ENCODE measurements at places on chromosomes 13 and 19.

GRCh38 chr19:7638802-7639465, 2.0 kb downstream of the STXBP2 start:
- no peak for DNase-seq

GRCh38 chr13:80386002-80386401, 45.1 kb upstream of the SPRY2 start:
- no peak for DNase-seq

DNA sequence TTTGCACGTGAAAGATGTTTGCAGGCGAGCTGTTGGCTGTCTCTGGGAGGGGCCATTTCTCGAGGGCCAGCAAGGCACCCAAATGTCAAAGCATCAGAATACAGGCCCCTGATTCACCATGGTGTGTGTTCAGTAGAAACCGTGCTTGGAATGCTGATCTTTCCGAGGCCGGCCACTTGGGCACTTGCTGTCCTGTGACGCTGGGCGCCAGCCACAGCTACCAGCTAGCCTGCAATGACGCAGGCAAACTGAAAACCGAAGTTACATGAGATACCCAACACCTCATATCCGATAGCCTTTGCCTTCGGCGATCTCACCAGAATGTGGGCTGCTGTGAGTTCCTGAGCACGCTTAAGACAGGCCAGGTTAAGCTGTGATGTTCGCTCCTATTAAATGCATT, 12.0 kb downstream of the THOP1 start:
- DNase-seq = no peak

GRCh38 chr19:39074205-39074692, 9.9 kb upstream of the ACP7 start:
- DNase-seq = no peak

DNA sequence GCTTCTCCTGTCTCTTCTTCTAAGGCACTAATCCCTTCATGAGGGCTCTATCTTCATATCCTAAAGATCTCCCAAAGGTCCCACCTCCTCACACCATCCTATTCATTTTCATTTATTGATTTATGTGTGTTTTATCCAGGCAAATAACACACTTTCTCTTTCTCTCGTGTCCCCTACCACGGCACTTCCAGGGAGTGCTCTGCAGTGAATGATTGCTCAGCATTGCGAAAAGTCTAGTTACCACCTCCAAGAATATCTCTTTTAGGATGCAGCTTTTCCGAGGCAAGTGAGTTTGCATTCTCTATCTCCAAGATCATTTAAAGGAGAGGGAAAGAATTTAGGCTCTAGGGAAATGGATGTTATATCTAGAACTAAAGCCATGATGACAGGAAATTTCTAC, 101.7 kb downstream of the MIPEP start:
- DNase-seq = no peak

DNA sequence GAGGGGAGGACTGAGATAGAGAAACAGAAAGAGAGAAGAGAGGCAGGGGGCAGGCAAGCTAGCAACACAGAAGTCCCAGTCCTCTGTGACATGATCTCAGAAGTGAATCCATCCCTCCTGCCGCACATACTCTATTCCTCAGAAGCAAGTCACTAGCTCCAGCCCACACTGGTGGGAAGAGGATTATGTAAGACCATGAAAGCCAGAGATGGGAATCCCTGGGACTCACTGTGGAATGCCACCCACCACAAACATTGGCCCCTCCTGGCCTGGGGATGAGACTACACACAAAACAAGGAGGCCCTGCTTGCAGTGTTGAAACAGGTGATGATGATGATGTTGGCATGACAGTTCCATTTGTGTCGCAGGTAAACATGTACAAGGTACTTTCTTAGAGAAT, 419.9 kb downstream of the IRS2 start:
- DNase-seq = no peak

DNA sequence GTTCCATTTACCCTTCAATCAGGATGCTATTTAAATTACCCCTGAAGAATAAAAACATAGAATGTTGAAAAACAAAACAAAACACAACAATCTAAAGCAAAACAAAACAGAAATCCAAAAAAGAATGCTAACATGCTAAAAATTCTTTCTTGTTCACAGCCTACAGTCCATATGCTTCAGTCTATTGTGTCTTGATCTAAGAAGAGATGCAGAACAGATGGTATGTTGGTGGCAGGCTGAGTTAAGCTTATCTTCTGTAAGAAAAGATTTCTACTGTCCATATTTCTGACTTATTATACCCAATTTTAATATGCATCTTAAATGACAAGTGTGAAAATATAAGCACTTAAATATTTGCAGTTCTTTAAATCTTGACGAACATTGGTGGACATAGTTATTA, 356.1 kb upstream of the SLITRK1 start:
- no peak for DNase-seq

DNA sequence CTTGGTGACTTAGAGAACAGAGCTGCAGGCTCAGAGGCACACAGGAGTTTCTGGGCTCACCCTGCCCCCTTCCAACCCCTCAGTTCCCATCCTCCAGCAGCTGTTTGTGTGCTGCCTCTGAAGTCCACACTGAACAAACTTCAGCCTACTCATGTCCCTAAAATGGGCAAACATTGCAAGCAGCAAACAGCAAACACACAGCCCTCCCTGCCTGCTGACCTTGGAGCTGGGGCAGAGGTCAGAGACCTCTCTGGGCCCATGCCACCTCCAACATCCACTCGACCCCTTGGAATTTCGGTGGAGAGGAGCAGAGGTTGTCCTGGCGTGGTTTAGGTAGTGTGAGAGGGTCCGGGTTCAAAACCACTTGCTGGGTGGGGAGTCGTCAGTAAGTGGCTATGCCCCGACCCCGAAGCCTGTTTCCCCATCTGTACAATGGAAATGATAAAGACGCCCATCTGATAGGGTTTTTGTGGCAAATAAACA, 9.9 kb downstream of the APOC1 start:
- no peak for DNase-seq

GRCh38 chr19:57599377-57599760, 316 bp upstream of the ZNF530 start:
- DNase-seq = no peak

GRCh38 chr13:88086577-88086976, 415.4 kb downstream of the SLITRK5 start:
- peak; percentile 82 for DNase-seq

- DNase-seq = no peak
Measured at GRCh38 chr13:46210362-46211083, 1.2 kb upstream of the LRRC63 start.

- no peak for DNase-seq
Measured at GRCh38 chr13:113399755-113400149, 35.8 kb upstream of the GRTP1 start.

- peak; percentile 100 for DNase-seq
Measured at GRCh38 chr19:4342615-4343369, 570 bp upstream of the MPND start.

- DNase-seq = peak; percentile 90
Measured at GRCh38 chr13:113897161-113897560, 33.3 kb upstream of the GAS6 start.

GRCh38 chr19:47280183-47280797, 5.6 kb downstream of the INAFM1 start:
- peak; percentile 44 for DNase-seq

- no peak for DNase-seq
Measured at GRCh38 chr19:17966550-17967256, at the start of gene KCNN1. KCNN1 (plus strand) TSS chr19:17967107; CDS start chr19:17973889, 6,782 bp downstream.

GRCh38 chr19:56308792-56309191, 5.8 kb downstream of the ZSCAN5A start:
- DNase-seq = no peak

DNA sequence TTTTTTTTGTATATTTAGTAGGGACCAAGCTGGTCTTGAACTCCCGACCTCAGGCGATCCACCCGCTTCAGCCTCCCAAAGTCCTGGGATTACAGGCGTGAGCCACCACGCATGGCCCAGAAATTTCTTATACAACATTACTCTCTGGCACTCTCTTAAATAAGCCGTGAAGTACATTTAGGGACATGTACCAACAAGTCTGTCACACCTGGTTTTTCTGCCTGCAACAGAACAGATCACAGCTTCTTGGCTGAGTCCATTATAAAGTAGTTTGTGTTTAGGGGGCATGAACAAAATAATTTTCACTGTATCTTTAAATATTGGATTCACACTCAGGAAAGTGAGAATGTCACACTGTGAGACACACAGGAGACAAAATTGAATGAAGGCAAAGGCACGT, 1567.3 kb downstream of the SLITRK5 start:
- DNase-seq = peak; percentile 74

GRCh38 chr13:44842158-44842557, 147.1 kb downstream of the NUFIP1 start:
- peak; percentile 54 for DNase-seq
